ENCODE measurements at places on chromosomes 7 and 10.

GRCh38 chr7:137916980-137917645 is 70.3 kb upstream of the DGKI start:
- DNase-seq = no peak

DNA sequence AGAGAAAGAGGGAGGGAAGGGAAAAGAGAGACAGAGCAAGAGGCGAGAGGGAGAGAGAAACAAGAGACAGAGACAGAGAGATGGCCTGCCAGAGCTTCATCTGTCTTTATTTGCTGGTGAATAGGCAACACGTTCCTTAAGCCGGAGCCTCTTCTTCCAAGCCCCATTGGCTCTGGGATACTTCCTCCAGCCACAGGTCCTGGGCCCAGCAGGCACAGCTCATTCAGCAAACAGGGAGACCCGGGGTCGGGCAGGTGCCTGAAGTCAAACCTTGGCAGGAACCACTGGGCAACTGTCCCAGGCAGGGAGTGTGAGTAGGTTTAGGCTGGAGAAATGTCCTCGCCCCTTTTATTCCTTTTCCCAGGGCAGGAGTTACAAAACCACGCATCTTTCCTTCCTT is 68.2 kb downstream of the MYL10 start:
- no peak for DNase-seq

DNA sequence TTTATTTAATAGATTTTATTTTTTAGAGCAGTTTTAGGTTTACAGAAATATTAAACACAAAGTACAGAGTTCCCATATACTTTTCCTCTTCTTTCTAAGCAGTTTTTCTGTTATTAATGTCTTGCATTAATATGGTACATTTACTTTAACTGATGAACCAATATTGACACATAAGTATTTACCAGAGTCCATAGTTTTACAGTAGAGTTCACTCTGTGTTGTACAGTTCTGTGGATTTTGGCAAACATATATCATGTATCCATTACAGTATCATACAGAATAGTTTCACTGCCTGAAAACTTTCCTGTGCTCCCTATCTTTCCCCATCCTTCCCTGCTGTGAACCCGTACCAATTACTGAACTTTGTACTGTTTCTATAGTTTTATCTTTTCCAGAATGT is 55.3 kb downstream of the EXOC6 start:
- no peak for DNase-seq

DNA sequence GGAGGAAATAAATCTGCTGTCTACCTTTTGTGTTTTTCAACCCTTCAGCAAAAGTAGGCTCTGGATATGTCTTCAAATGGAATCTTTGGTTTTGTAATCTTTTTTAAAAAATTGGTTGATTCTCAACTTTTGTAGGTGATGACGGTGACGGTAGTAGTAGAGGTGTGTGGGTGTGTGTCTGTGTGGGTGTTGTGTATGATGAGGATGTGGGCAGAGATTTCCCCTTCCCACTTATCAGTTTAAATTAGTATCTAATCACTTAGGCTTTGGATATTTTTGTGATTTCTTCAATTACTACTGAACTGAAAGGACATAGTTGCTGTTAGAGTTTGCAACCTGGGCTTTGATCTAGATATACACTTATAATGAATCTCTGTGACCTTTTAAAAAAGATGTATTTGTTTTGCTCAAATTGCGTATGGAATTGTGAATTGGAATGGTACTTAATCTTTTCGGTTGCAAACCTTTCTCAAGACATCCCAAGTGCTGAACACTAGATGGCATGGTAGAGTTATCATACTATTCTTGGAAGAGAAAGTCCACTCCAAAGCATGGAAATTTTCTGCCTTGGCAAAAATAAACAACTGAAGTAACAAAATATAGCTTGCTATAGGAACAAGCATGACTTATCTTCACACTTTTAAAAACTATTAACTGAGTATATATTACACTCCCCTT is 51.9 kb upstream of the A1CF start:
- DNase-seq = no peak

- DNase-seq = no peak
Observed at GRCh38 chr10:30046476-30046875, 12.9 kb downstream of the JCAD start.

GRCh38 chr10:114709984-114710383 is 51.9 kb upstream of the ABLIM1 start:
- no peak for DNase-seq

DNA sequence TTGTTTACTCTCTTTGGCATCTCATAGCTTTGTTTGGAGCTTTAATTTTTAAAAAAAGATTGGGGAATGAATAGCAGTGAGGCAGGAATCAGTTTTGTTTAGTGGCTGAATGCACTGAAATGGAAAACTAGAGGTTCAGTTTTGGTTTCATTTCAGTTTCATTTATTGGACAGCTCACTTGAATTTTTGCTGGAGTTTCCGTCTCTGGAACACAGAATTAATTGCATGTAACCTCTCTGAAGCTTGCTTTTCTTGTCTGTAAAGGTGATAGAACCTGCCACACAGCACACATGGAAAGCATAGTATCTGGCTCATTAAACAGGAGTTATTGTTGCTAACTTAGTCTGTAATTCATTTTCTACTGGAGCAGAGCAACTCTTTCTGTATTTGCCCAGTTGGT is 7.1 kb downstream of the GRM8 start:
- no peak for DNase-seq

DNA sequence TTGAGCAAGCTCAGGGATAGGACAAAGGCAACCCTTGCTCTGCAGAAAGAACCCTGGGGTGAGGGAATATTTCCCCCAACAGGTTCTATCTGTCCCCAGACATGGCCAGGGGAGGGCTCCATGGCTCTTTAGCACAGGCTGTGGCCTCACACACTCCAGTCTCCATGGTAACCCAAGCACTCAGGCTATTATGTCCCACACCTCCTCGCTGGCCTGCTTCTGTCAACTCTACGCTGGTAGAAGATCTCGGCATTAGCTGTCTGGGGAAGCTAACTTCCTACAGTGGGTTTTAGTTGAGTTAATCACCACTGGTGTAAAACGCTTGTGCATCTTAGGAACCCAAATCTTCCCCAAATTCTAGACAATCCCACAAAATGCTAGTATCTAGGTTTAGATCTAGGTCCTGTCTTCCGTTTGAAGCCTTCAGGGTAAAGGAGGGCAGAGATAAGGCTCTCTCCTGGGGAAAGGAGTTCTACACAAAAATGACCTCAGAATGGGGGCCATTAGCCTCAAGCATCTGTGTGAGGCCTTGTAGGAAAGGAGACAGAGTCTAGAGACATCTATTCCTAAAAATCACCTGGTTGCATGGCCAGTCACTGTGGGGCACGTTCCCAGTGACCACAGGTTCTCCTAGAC is 36.7 kb upstream of the SLIT1 start:
- no peak for DNase-seq

Measured in stimulated activated CD4-positive, alpha-beta T cell treated with anti-CD3 and anti-CD28 coated beads, Interleukin-1b, Interleukin-23, amount 100 ng/mL, for 48 hours (primary cell).